ENCODE measurements at places on chromosomes 3 and 15. TPM values are rescaled to one million over a fixed set of nuclear protein-coding genes. Genes with fewer than 3 reads are reported as not detected.

The RLBP1 gene
- not detected for total RNA-seq

- H3K4me3 ChIP-seq = no peak overlapping the region
- no peak for DNase-seq
- H3K4me1 ChIP-seq = no peaks in the 10 kb centered on the region
- H3K27ac ChIP-seq = no peak overlapping the region
Observed at GRCh38 chr3:56488812-56489600, 20.7 kb upstream of the ERC2 start.

DNA sequence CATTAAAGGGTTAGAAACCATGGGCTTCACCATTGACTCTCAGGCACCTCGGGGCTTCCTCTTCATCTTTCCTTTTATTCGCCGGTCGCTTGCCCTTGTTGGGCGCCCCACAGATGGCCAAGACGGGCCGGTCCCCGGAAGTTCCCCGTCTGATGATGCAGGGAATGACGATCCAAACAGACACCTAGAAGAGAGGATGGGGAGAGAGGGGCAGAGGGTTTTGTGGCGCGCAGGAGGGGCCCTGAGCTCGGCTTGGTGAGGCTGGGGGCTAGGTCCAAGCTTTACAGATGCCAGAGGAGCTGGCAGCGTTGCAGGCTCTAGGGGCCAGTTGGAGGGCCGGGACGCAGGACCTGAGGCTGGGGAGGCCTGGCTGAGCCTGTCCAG is 532 bp upstream of the ESYT3 start:
- no peak overlapping the region for H3K4me3 ChIP-seq
- H3K4me1 ChIP-seq = peaks cover 15% of the 10 kb centered on the region
- no peak for DNase-seq
- H3K27ac ChIP-seq = no peak overlapping the region
- H3K36me3 ChIP-seq = no peaks in the 10 kb centered on the region

GRCh38 chr3:44885618-44886017 is 11.2 kb downstream of the TGM4 start:
- peaks cover 6% of the 10 kb centered on the region for H3K27me3 ChIP-seq
- no peaks in the 10 kb centered on the region for H3K36me3 ChIP-seq
- no peak overlapping the region for H3K27ac ChIP-seq
- H3K4me1 ChIP-seq = no peaks in the 10 kb centered on the region
- no peak overlapping the region for H3K4me3 ChIP-seq

- peaks cover 43% of the 10 kb centered on the region for H3K4me1 ChIP-seq
- DNase-seq = peak; percentile 29
- H3K27ac ChIP-seq = peak overlapping the region; percentile 71
- peaks cover 3% of the 10 kb centered on the region for H3K36me3 ChIP-seq
- peak overlapping the region; percentile 16 for H3K4me3 ChIP-seq
Observed at GRCh38 chr3:9179826-9180763, 69.4 kb downstream of the SRGAP3 start.

All from activated CD4-positive, alpha-beta memory T cell treated with anti-CD3 and anti-CD28 coated beads, Interleukin-2, amount 10 ng/mL, durations not matched to agents 7 days and 5 days (primary cell).